G401 (cell line): ENCODE measurements at places on chromosomes 4 and X.

DNA sequence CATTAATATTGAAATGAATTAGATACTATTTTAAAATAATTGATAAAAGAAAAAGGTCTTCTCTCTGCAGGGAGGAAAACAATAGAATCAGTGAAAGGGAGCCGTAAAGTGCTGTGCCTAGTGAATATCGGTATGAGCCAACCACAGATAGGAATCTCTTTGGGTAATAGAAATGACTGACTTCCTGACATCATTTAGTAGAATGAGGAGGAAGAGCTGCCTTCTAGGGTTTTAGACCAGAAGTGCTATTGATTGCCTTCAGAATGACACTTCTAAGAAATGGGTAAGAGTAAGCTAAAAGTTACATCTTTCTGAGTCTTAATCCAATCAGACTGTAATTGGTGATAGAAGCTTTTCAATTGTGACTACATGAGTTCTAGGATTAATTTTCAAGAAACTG is 134.0 kb upstream of the MAP9 start:
- no peak for DNase-seq

DNA sequence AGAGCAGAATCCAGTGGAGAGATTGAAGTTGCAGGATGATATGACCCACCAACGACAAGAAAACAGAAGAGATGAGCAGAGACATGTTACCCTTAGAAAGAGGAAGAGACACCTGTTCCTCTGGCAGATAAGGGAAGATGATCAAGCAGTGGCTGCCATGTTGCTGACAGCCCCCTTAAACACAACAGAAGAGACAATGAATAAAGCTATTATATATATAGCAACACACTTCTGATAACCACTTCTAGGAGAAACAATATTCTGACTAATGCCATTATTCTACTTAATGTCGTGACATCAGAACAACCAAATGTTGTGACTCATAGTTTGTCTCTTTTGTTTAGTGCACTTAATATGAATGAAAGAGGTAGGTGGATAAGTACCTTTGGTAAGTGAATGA is 44.9 kb downstream of the SH3RF1 start:
- no peak for DNase-seq

- DNase-seq = no peak
Observed at GRCh38 chr4:111960241-111960667, 185.0 kb upstream of the FAM241A start.

DNA sequence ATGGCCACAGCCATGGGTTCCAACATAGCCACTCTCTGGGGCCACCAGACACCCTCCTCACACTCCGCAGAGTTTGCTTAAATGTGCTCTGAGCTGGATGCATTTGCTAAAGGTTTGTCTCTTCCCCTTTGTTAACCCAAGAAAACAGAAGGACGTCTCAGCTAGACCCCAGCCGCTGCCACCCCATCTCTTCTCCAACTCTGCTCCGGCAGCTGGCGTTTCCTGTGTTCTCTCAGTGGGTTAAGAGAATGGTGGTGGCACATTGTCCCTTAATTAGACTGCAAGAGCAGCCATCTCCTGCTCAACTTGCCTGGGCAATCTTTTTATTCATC is 43.7 kb upstream of the FAM9C start:
- no peak for DNase-seq

- DNase-seq = no peak
Observed at GRCh38 chr4:128461291-128462102, 173.9 kb upstream of the PGRMC2 start.

DNA sequence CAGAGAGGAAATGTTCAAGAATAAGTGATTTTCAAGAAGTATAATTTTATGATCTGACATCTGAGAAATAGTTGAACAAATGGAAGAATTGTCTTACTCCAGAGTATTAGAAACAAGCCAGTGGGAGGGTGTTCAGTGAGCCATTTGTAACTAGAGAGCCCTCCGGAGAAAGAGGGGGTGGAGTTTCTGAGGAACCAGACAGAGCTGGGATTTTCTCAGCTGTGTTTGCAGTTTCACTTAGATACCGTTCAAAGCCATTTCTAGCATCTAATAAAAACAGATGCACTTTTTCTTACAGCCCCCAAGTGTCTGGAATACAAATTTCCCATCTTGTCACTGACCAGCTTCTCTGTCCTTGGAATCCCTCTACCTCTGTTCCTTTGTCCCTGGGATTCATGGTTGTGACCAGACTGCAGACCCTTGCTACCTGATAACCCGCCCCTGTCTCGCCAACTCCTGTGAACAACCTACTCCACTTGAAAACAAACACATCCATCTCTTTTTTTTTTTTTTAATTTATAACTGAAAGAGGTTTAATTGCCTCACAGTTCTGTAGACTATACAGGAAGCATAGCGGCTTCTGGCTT is 132.8 kb upstream of the KLF3 start:
- no peak for DNase-seq

- no peak for DNase-seq
Observed at GRCh38 chr4:113445286-113445685, 316.3 kb downstream of the CAMK2D start.

GRCh38 chr4:108172753-108173598 is 4.2 kb upstream of the LEF1 start:
- no peak for DNase-seq

- DNase-seq = no peak
Observed at GRCh38 chrX:108307132-108308085, 130.8 kb downstream of the COL4A6 start.

GRCh38 chr4:65391814-65392213 is 278.5 kb downstream of the EPHA5 start:
- DNase-seq = no peak

GRCh38 chrX:150157291-150157690 is 205.8 kb upstream of the MAMLD1 start:
- DNase-seq = no peak

DNA sequence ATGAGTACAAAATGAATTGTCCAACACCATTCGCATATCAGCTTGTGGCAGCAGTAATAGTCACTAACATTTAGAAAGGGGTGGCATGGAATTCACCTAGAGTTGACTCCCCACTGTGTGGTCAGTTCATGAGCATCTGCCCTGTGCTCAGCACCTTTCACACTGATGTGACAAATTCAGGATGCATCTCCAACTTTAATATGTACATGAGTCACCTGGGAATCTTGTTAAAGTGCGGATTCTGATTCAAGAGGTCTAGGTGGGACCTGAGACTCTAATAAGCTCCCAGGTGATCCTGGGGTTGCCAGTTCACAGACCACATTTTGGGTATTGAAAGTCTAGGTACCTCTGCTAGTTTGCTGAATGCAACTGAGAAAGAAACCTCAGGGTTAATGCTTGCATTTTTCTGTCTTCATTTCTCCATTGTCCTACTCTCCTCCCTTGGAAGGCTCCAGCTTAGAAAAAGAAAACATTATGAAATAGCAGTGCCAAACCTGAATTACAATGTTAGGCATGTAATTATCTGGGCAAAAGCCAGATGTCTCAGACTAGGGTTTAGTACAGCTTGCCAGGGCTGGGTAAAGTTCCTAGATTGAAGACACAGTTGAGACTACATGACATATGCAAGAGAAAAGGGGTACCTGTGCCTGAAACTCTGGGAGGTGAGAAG is 32.7 kb downstream of the TMSB4X start:
- DNase-seq = no peak

- no peak for DNase-seq
Observed at GRCh38 chr4:123386609-123387008, 10.0 kb upstream of the SPRY1 start.

- no peak for DNase-seq
Observed at GRCh38 chr4:61395754-61396153, 195.6 kb downstream of the ADGRL3 start.

DNA sequence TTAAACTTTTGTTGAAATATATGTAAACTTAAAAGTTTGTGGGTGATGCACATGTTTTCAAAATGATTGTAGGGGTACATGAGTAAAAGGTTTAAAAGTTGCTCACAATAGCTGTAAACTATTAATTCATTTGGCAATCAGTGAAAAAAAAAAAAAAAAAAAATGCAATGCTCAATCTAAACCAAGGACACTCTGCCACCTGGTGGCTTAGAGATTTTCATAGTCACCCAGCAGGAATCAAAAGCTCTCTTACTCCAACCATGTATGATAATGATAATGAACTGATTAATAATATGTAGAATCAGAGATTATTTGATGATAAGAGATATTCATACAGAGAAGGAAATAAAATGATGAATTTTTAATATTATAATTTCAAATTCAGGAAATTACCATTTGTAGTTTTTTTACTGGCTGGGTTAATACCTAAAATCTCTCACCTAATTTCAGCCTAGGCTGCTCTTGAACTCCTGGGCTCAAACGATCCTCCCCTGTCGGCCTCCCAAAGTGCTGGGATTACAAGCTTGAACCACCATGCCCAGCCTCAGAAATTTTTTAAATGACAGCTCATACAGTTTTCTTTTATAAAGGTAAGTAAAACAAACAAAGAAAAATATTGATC is 46.9 kb upstream of the SLC25A4 start:
- peak; percentile 39 for DNase-seq

DNA sequence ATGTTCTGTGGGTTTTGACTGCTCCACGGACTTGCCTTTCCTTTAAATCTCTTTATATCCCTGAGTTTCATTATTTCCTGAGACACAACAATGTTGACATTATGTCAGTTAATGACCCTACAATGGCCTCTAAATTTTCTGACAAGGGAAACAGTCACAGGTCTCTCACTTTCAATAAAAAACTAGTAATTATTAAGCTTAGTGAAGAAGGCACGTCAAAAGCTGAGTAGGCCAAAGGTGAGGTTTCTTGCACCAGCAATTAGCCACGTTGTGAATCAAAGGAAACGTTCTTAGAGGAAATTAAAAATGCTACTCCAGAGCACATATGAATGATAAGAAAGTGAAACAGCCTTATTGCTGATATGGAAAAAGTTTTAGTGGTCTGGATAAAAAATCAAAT is 930.2 kb upstream of the GRID2 start:
- no peak for DNase-seq

- no peak for DNase-seq
Observed at GRCh38 chr4:15695240-15695699, 7.6 kb upstream of the BST1 start.

DNA sequence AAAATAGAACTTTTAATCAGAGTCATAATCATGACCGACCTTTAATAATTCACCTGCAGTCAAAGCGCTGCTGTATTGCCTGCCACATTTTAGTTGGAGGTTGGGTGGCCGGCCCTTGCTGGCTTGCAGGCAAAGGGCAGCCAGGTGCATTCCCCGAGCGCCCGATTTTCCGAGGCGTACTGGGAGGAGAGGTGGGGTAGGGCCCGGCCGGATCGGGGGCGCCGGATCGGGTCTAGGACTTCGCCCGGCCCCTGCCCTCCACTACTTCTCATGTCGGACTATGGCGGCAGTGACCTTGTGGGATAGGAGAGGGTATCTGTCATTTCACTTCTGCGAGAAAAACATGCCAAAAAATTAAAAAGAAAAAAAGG is 2.5 kb upstream of the RS1 start:
- no peak for DNase-seq
